Activated B cell treated with CpG ODN at 0.5 μM for 24 hours (primary cell): ENCODE measurements at places on chromosomes 2 and 18. TPM values are rescaled to one million over a fixed set of nuclear protein-coding genes. Genes with fewer than 3 reads are reported as not detected.

DNA sequence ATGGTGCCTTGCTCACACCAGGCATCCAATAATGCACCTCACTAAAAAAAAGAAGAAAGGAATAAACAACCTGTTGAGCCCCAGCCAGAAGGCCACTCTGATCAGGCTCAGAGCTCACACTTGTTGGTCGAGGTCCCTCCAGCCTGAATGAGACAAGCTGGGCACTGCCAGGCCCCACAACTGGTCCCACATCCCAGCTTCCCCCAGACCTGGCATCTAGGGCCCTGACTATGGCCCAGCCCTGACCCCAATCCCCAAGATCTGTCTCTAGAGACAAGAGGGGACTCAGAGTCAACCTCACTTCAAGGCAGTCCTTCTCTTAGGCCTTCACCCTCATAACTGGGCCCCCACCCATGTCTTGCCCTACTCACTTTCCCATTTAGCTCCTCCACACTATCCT, 22.4 kb downstream of the TEX51 start:
- no peak for DNase-seq

Gene ANKRD62
- not detected in 2 replicates for total RNA-seq

Gene GKN2
- total RNA-seq: not detected in 2 replicates

Gene RPRM
- total RNA-seq: not detected in 2 replicates

DNA sequence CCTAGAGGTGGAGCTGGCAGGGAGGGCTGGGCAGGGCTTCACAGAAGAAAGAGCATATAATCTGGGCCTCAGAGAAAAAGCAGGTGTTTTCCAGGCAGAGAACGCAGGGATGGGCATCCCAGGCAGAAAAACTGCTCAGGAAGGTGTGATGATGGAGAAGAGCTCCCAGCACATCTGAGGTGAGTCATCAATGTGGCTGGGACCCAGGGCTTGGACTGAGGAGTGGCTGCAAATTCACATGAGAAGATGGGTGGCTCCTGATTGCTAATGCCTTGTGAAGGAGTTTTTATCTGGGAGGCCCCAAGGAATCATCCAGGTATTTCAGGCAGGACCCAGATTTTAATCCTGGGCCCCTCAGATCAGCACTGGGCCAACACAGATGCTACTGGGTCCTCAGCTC, 10.2 kb downstream of the IL1F10 start:
- no peak for DNase-seq

Gene APCDD1
- 0.15 and 0.38 TPM in 2 replicates for total RNA-seq

DNA sequence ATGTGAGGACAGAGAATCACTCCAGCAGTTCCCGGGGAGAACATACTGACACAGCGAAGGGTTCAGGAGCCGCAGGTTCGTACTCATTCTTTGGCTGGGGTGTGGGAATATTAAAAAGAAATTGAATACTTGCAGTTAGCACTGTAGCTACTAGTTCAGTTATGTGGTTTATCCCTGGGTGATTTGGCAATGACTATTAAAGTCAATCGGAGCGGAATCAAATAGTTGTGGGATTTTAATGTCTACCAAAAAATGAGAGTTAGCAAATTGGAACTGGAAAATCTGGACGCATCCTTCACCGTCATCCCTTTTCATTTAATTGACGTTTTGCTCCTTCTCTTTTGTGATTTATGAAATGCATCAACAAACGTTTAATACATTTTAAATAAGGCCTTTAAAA, 50.8 kb downstream of the GBX2 start:
- no peak for DNase-seq

Gene IKZF2
- 51.5 and 60.2 TPM in 2 replicates for total RNA-seq

DNA sequence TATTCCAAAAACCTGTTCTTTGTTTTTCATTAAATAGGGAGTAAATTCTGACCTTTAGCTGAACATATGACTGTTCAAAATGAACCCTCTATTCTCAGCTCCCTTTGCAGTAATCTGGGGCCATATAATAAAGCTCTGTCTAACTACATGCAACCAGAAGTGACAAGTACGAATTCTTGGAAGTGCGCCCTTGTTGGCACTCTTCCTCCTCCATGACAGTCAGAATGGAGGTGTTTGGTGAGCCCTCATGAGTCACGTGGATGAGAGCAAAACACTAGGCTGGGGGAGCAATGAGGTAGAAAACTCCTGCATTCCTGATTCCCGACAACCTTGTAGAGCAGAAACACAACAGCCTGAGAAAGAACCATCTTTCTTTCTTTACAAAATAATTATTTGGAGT, 552.9 kb downstream of the FBXO15 start:
- no peak for DNase-seq

Gene PROKR1
- total RNA-seq: 0.05 and 0.09 TPM in 2 replicates

DNA sequence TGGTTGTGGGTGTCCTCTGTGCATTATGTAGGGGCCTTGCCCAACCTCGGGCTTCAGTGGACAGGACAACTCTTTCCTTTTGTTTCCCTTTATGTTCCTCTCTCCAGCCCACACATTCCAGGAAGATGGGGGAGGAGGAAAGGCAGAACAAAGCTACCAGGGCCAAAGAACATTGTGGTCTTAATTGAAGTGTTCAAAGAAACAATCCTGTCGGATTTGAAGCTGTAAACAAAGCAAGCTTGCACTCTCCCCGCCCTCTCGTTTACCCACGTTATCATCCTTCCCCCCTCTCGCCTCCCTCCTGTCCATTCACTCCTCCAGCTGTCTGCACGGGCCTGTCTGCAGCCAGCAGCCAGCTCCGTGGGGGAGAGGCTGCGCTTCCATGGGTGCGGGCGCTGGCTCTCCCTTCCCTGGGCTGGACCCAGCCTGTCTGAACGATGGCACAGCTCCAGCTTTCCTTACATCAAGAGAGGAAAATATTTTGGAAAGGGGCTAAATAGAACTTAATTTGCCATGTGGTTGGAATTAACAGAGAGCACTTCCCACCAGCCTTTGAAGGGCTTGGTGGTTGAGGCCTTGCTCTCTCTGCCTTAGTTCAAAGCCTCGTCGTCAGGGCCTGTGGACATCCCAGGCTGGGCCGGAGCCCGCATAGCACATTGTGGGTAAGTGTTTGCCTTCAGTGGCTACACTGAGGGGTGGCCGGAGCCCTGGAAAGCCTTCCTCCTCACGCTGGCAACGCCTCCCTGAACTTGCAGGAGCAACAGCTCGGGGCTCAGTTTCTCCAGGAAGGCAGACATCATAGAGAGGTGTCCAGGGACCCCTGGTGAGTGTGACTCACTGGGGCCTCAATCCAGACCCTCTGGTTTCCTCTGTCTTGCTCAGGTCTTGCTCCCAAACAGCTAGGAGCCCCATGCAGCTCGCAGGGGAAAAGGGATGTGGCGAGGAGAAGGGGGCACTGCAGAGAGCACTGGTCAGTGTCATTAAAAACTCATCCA, 60.6 kb upstream of the HS6ST1 start:
- no peak for DNase-seq
